ENCODE measurements at places on chromosomes 1 and 21.

DNA sequence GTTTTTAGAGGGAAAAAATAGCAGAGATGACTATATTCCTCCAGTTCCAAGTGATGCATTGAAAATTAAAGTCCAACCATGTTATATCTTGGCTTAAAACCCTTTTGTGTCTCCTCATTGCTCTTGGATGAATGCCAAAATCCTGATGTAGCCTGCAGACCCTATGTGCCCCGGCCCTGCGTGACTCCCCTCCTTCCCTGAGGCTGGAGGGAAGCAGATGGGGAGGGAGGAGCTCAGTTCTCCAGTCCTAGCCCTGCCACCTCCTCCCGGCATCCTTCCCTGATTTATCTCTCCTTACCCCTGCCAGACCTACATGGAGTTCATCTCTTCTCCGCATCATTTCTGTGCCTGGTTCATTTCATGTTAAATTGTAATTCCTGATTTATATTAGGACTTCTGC, 397.4 kb downstream of the PTPRU start:
- no peaks in the 10 kb centered on the region for H3K27me3 ChIP-seq
- H3K36me3 ChIP-seq: no peaks in the 10 kb centered on the region
- no peak overlapping the region for H3K27ac ChIP-seq
- no peaks in the 10 kb centered on the region for H3K4me1 ChIP-seq
- no peak overlapping the region for H3K4me3 ChIP-seq

DNA sequence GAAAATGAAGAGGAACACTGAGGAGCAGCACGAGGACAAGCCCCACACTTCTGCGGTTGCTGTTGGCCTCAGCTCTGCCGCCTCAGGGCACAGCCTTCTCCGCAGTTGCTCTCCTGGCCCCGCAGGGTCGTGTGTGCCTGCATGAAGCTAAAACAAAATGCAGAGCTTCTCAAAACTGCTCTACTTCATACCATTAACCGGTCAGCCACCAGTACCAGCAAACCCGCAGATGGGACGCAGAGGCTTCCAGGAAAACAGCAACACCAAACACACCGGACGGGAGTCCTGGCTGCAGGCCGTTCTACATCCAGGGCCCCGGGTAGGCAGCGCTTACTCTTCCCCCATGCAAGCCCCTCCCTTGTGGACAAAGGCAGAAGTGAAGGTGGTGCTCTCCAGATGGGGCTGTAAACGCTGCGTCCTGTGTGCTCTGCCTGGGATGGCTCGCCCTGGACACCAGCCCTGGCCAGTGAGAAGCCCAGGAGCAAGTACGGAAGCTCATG, 7.1 kb upstream of the C1orf159 start:
- no peaks in the 10 kb centered on the region for H3K36me3 ChIP-seq
- DNase-seq: no peak
- H3K27ac ChIP-seq: no peak overlapping the region
- H3K4me1 ChIP-seq: peaks cover 13% of the 10 kb centered on the region
- no peaks in the 10 kb centered on the region for H3K27me3 ChIP-seq

GRCh38 chr21:45541221-45542039, 810 bp downstream of the SLC19A1 start:
- peak overlapping the region; percentile 22 for H3K4me3 ChIP-seq
- no peaks in the 10 kb centered on the region for H3K36me3 ChIP-seq
- peaks cover 20% of the 10 kb centered on the region for H3K4me1 ChIP-seq
- peak; percentile 87 for DNase-seq
- H3K27me3 ChIP-seq: no peaks in the 10 kb centered on the region
- H3K27ac ChIP-seq: no peak overlapping the region

- peak; percentile 26 for DNase-seq
- peaks cover 41% of the 10 kb centered on the region for H3K36me3 ChIP-seq
- peaks cover 43% of the 10 kb centered on the region for H3K4me1 ChIP-seq
- H3K27ac ChIP-seq: peak overlapping the region; percentile 42
- no peaks in the 10 kb centered on the region for H3K27me3 ChIP-seq
Measured at GRCh38 chr1:203769505-203770343, 4.7 kb downstream of the LAX1 start.

GRCh38 chr1:44354268-44354839, 703 bp downstream of the ERI3 start:
- peak overlapping the region; percentile 57 for H3K4me3 ChIP-seq
- no peaks in the 10 kb centered on the region for H3K36me3 ChIP-seq
- no peak for DNase-seq

DNA sequence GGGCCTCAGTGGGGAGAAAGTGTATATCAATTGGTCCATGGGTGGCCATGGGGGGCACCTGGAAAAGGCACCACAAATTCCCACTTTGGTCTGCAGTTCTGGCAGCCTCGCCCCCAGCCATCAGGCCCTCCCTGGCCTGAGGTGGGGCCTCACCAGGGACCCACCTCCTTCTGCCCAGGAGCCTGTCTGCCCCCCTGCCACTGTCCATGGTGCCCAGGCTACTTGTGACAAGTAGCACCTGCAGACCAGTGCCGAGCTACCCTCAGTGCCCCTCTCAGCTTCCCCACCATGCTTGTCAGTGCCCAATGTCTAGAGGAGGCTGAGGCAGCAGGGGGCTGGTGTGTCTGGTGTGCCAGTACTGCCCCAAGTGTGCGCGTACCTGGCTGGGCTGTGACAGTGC, 87.1 kb upstream of the PAXBP1 start:
- no peak overlapping the region for H3K4me3 ChIP-seq
- no peak overlapping the region for H3K27ac ChIP-seq
- no peaks in the 10 kb centered on the region for H3K36me3 ChIP-seq
- H3K4me1 ChIP-seq: no peaks in the 10 kb centered on the region
- no peak for DNase-seq

DNA sequence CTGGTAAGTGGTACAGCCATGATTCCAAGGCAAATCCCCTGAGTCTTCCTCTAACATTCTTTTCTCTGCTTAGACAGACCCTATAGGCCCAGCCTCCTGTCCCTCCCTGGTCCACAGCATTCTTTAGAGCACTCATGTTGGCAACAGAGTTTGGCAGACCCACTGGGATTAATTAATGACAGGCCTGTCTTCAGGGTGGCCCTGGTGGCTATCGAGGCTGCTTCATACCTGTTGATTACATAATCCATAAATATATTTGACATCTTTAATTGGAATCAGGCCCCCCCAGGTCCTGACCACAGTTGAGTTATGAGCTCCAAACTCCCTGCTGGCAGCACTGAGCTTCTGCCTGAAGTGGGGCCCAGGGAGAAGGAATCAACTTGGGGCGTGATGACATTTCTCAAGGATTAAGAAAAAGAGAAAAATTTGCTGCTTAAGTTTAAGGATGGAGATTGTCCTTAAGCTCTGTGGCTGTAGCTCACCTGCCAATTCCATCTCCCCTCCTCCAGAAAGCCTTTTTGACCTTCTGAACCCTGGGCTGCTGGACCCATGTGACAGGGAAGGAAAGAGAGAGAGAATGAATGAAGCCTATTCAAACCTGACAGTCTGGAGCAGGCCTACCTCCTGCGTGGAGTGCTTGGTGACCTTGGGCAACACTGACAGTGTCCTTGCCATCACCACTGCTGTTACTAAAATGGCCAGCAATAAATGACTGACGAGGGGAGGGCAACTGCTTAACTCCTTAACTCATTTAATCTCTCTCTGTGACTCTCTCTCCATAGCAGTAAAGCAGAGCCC, 156.6 kb downstream of the TRABD2B start:
- no peak for DNase-seq
- H3K36me3 ChIP-seq: no peaks in the 10 kb centered on the region
- H3K27ac ChIP-seq: no peak overlapping the region
- no peaks in the 10 kb centered on the region for H3K4me1 ChIP-seq
- H3K4me3 ChIP-seq: no peak overlapping the region

DNA sequence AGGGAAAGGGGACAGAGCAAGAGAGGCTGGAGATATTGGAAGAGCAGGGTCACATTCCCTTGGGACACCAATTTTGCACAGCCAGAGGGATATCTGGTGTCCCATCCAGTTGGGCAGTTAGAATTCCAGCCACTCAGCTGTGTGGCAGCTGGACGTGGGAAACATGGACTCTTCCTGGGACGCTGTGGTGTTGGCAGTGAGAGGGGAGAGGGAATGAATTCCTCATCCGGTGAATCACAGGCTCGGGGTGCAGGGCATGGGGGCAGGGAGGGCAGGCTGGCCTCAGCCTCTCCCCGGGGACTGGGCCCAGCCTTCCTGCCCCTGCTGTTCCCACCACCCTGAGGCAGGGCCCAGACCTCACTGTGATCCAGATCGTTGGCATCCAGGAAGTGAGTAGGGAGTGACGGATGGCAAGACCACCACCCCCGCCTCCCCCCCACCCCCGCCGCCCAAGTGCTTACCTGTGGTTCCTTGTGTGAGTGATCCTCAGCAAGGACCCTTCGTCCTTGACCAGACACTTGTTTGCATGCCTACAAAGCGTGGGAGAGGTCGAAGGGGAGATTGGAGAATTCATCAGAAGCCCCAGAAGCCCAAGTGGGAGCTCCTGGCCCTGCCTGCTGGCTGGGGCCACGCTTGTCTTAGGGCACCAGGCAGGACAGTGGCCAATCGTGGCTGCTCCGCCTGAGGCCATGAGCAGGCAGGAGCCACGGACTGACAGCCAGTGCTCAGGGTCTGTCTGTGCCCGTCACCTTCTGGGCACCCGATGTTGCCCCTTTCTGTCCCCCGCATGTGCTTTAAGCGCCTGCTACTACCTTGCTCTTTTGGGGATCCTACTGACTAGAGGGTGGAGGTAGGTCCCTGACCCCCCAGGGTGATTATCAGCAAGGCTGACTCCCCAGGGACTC, 8.7 kb downstream of the WNT3A start:
- DNase-seq: no peak
- no peaks in the 10 kb centered on the region for H3K36me3 ChIP-seq
- H3K4me3 ChIP-seq: no peak overlapping the region
- H3K27ac ChIP-seq: no peak overlapping the region
- H3K27me3 ChIP-seq: no peaks in the 10 kb centered on the region

- no peak for DNase-seq
- no peak overlapping the region for H3K4me3 ChIP-seq
- no peaks in the 10 kb centered on the region for H3K4me1 ChIP-seq
- no peaks in the 10 kb centered on the region for H3K27me3 ChIP-seq
Measured at GRCh38 chr21:38343691-38344090, 86.9 kb downstream of the KCNJ15 start.

DNA sequence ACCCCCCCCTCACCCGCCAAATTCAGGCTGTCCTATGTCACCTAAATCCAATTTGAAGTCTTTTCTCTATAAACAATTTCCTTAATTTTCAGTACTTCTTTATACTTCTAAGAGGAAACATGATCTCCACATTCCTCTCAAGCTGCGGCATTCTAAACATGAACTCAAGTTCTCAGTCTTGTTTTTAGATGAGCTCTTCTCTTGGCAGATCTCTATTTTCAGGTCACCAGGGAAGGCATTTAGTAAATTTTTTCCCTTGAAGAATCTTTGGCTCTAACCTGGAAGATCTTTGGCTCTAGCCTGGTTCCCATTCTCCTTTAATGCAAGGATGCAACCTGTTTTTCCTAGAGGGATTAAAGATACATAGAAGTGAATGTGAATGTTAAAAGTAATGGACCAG, 193.4 kb downstream of the ATG4C start:
- H3K36me3 ChIP-seq: no peaks in the 10 kb centered on the region
- H3K27ac ChIP-seq: no peak overlapping the region
- no peaks in the 10 kb centered on the region for H3K27me3 ChIP-seq
- H3K4me3 ChIP-seq: no peak overlapping the region
- no peaks in the 10 kb centered on the region for H3K4me1 ChIP-seq
- DNase-seq: no peak

DNA sequence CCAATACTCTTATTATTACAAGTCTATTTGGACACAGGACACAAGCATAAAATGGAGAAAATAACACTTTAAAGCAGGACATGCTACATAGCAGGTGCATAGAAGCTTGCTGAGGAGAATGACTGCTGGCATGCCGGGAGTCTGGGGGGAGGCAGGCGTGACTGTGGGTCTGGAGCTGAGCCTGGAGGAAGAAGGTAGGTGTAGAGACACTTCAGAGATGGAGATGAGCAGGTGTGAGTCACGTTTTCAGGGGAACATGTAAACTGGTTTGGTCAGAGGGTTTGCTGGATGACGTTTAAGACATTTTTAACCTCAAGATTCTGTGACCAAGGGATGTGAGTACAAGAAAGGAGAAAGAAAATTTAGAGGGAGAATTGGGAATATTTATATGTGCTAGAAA, 24.5 kb downstream of the OSCP1 start:
- no peaks in the 10 kb centered on the region for H3K27me3 ChIP-seq
- DNase-seq: no peak
- H3K36me3 ChIP-seq: no peaks in the 10 kb centered on the region
- H3K4me1 ChIP-seq: peaks cover 3% of the 10 kb centered on the region

DNA sequence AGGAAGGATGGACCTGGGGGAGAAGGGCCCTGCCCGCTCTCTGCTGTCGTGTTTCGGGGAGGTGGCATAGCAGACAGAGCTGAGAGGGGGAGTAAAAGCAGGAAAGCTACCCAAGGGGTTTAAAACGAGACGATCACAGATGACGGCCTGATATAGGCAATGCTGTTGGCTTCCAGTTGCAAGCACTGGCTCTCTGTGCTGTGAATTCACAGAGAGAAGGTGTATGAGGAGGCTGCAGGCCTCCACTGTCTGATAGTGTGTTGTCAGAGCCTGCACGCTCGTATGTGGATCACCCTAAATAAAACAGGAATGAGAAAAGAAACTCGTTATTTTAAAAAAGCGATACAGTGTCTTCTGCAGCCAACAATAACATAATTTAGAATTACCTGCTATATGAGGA, 57.4 kb downstream of the LGR6 start:
- peaks cover 8% of the 10 kb centered on the region for H3K4me1 ChIP-seq
- no peaks in the 10 kb centered on the region for H3K36me3 ChIP-seq
- H3K27ac ChIP-seq: no peak overlapping the region
- no peak overlapping the region for H3K4me3 ChIP-seq
- DNase-seq: no peak
- no peaks in the 10 kb centered on the region for H3K27me3 ChIP-seq

DNA sequence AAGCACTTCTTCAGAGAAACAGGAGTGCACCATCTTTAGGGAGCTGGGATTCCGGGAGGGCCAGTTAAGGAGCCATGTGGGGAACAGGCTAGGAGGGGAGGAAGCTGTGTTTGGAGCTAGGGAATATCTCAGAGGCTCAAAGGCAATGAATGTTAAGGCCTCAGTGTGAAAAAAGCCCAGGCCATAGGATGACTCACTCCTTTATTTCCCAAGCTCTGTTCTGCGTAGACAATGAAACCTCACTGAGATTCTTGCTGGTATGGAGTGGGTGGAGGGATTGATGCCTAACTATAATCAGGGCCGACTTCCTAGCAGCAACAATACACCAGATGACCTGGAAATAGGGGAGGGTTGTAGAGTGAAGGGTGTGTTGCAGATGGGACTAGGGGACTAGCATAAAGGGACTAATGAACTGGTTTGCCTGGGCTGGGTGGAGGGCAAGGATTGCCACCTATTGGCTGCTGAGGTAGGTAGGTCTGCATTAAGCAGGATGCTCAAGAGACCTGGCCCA, 2.1 kb downstream of the GNAT2 start:
- H3K4me1 ChIP-seq: peaks cover 38% of the 10 kb centered on the region
- no peak overlapping the region for H3K27ac ChIP-seq
- peak; percentile 37 for DNase-seq
- H3K4me3 ChIP-seq: no peak overlapping the region
- no peaks in the 10 kb centered on the region for H3K36me3 ChIP-seq

DNA sequence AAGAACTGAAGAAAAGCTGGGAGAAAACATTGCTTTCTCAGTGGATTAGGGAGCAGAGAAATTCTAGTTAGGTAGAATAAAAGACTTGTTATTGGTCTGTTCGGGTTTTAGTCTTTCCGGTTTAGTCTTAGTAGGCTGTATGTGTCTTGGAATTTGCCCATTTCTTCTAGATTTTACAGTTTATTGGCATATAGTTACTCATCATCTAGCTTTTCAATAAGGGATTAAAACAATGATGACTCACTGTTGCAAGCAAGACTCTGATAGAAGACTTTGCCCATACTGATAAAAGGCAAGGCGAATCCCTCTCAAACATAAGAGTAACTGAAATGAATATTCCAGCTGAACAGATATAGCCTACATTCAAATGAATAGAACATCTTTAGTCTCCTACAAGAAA, 62.3 kb downstream of the GPR137B start:
- H3K36me3 ChIP-seq: peaks cover 2% of the 10 kb centered on the region
- no peak overlapping the region for H3K27ac ChIP-seq
- no peaks in the 10 kb centered on the region for H3K27me3 ChIP-seq
- no peak overlapping the region for H3K4me3 ChIP-seq
